ENCODE measurements at places on chromosomes 1 and 21.

- DNase-seq: no peak
Observed at GRCh38 chr1:244106176-244106575, 55.1 kb downstream of the ZBTB18 start.

DNA sequence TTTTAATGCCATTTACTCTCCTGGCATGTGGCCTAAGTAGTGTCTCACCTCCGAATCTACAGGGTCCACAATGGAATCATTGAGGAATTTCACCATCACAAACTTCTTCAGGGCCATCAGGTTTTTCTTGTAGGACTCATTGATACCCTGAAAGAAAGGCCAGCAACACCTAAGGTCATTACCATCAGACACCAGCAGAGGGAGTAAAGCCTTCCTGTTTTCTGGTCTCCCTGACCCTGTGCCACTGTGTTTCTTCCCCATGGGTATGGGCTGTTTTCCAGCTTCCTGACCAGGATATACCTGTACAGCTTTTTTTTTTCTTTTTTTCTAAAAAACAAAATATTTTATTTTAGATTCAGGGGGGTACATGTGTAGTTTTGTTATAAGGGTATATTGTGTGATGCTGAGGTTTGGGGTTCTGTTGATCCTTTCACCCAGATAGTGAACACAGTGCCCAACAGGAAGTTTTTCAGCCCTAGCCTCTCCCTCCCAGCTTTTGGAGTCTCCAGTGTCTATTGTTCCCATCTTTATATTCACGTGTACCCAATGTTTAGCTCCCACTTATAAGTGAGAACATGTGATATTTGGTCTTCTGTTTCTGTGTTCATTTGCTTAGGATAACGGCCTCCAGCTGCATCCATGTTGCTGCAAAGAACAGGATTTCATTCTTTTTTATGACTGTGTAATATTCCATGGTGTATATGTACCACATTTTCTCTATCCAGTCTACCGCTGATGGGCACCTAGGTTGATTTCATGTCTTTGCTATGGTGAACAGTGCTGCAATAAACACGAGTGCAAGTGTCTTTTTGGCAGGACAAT lies 18.3 kb downstream of the PPT1 start:
- peak; percentile 13 for DNase-seq

- DNase-seq: no peak
Observed at GRCh38 chr1:200410566-200410878, 686 bp upstream of the ZNF281 start.

DNA sequence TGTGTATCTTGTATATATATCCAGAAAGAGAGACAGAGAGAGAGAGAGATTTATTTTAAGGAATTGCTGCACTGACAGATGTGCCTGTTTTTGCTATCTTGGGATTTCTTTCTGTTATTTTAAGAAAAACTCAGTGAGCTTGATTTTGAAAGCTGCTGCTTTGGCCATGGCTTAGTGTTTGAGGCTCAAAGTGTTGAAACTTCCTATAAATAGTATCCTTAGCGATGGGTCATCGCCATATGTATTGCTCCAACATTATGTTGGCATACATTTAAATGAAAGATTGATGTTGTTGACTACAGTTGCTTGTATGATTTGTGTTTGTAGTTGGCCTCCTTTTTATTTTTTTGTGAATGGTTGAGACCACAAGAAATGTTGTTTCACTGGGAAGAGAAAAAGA lies 29.0 kb upstream of the NTPCR start:
- no peak for DNase-seq

- peak; percentile 71 for DNase-seq
Observed at GRCh38 chr1:212545941-212546635, 62.5 kb upstream of the ATF3 start.

- no peak for DNase-seq
Observed at GRCh38 chr1:26218906-26219494, 15.0 kb upstream of the CEP85 start.

GRCh38 chr1:34927316-34927715 lies 2.1 kb downstream of the DLGAP3 start:
- DNase-seq: no peak

- DNase-seq: no peak
Observed at GRCh38 chr1:24688621-24689195, 45.6 kb downstream of the SRRM1 start.

DNA sequence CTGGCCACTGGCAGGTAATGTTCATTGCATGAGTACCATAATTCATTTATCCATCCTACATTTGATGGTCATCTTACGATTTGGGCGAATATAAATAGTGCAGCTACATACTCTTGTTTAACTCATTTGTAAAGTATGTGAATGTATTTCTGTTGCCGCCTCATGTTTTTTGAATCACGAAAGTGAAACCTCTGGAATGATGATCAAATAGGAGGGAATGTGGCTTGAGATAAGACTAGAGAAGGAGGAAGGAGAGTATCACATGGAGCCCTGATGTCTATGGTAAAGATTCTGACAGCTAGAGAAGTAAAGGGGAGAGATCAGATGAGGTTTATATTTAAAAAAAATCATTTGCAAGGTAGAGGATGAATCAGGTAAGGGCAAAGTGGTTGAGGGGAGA lies 8.0 kb downstream of the MRPS14 start:
- no peak for DNase-seq

DNA sequence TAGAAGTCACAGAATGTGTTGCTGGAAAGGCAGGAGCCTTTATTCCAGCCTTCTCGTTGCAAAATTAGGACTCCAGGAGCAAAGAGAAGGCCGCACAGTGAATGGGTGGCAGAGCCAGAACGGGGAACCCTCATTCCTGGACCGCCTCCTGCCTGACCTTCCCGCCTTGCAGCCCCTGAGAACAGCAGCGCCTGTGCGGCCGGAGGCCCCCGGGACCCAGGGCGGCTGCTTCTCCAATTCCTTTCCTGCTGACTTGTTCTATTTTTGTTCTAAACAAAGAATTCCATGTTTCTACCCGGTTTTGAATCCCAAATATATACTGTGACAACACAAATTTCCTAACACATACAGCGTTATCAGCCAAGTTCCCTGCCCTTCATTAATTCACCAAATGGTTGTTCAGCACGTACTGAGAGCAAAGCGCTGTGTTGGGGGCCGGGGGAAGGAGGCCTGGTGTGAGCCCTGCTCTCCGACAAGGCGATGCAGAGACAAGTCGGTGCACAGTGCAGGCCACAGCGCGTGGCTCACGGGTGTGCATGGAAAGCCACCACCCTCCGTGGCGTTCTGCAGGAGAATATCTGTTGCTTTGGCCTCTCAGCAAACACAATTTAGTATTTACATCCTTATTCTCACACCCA lies 31.9 kb upstream of the COL6A2 start:
- no peak for DNase-seq

DNA sequence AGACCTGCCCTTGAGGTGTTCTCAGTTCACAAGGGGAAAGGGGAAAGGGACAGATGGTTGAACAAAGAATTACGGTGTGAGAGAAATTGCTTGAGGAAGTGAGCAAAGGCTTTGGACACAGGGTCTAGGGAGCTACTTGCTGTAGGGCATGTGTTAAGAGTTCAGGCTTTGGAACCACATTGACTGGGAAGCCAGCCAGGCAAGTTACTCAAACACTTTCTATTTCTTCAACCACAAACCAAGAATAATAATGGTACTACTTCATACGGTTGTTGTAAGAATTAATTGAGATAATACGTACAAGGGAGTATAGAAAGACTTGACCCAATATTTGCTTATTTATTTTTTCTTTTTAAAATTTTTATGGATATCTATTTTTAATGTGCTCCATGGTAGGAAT lies 26.6 kb downstream of the AK4 start:
- peak; percentile 86 for DNase-seq

DNA sequence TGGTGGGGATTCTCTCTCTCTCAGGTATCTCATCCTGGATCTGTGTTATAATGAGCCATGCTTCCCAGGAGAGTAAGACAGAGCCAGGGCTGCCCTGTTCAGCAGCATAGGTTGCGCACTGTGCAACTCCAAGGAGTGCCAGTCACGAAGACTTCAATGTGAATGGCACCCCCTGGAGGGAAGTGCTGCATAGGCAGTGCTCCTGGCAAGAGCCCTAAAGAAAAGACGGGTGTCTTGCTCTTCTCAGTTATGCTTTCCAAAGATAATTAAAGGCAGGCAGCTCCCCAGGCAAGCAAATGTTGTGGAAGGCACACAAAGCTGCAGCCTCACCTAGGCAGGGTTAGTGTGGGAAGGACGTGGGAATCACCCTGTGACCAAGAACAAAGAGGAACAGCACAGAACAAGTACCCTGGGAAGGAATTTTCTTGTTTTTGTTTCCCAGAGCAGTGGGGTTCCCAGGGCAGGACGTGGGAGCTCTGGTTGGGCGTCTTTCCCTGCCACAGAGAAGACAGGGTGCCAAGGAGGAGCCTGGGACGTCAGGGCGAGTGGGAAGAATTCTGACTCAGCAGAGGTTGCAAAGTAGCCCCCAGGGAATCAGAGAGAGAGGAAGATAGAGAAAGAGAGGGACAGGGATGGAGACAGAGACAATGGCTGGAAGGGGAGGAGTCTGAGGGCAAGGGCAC lies 120.9 kb downstream of the KCNN3 start:
- no peak for DNase-seq

Measured in retinal pigment epithelial cell (primary cell).